ENCODE measurements at places on chromosomes 7 and 10.

GRCh38 chr7:27122077-27122910, 8.3 kb downstream of the HOXA4 start:
- no peak for DNase-seq

- no peak for DNase-seq
Observed at GRCh38 chr10:117653170-117653515, 110.6 kb downstream of the EMX2 start.

- peak; percentile 97 for DNase-seq
Observed at GRCh38 chr7:44921607-44922350, 36.4 kb upstream of the PURB start.

- DNase-seq = no peak
Observed at GRCh38 chr7:137986252-137987017, 15.5 kb downstream of the CREB3L2 start.

GRCh38 chr7:143492043-143492471, 14.4 kb downstream of the TAS2R41 start:
- DNase-seq = no peak

- no peak for DNase-seq
Observed at GRCh38 chr7:78702770-78703169, 750.7 kb downstream of the MAGI2 start.

Measured in stimulated activated CD8-positive, alpha-beta memory T cell treated with anti-CD3 and anti-CD28 coated beads, Interleukin-12 subunit alpha, Interleukin-12 subunit beta, amount 100 ng/mL, for 1 hour (primary cell).